ENCODE measurements at places on chromosomes 1 and 21.
A peak's percentile ranks its signal among the peaks of the same experiment; 100 is the strongest.

- peak; percentile 37 for DNase-seq
Observed at GRCh38 chr1:101235696-101236515, 913 bp upstream of the S1PR1 start.

DNA sequence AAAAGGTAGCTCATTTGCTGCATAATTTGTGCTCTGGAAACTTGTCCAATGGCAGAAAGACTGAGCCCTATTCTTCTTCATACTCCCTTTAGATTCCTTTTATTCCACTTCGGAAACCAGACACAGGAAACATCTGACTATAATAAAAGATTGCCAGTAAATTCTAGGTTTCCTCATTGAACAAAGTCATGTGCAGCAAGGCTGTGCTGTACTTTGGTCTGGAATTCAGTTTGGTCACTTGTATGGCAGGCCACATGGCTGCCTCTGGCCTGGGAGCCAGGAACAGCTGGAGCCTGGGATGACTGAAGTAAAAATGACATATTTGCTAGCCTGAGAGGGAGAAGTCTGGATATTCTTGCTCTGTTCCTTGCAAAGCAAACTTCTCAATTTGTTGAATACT lies 79.6 kb downstream of the ST3GAL3 start:
- no peak for DNase-seq

- no peak for DNase-seq
Observed at GRCh38 chr1:30686236-30686935, 37.0 kb downstream of the MATN1 start.

DNA sequence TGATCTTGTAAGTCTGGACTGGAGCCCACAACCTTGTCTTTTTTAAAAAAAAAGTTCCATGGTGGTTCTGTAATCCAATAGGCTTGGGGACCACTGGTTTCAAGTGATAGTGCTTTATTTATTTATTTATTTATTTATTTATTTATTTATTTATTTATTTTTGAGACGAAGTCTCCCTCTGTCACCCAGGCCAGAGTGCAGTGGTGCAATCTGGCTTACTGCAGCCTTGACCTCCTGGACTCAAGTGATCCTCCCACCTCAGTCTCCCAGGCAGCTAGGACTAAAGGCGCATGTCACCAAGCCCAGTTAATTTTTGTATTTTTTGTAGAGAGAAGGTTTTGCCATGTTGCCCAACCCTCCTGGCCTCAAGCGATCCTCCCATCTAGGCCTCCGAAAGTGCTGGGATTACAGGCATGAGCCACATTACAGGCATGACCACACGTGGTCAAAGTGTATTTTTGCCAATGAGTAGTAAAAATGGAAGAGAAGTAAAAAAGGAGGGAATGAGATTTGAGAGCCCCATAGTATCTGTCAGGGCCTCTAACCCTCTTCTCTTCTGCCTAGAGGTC lies 44.8 kb upstream of the ARHGAP29 start:
- DNase-seq: no peak

GRCh38 chr1:182630586-182630985 lies 26.4 kb upstream of the RGS16 start:
- DNase-seq: no peak

- no peak for DNase-seq
Observed at GRCh38 chr21:19463966-19464365, 1060.4 kb upstream of the TMPRSS15 start.

GRCh38 chr1:241213139-241213538 lies 143.9 kb downstream of the RGS7 start:
- DNase-seq: no peak

GRCh38 chr1:39901714-39902459 lies at the start of gene MYCL:
Gene MYCL (minus strand): TSS chr1:39901917. CDS start chr1:39901434, 483 bp downstream.
- DNase-seq: peak; percentile 48

Measured in ACHN (cell line).